ENCODE measurements at places on chromosomes 6 and 20.

- DNase-seq = no peak
Observed at GRCh38 chr20:5973971-5974370, 23.5 kb downstream of the MCM8 start.

DNA sequence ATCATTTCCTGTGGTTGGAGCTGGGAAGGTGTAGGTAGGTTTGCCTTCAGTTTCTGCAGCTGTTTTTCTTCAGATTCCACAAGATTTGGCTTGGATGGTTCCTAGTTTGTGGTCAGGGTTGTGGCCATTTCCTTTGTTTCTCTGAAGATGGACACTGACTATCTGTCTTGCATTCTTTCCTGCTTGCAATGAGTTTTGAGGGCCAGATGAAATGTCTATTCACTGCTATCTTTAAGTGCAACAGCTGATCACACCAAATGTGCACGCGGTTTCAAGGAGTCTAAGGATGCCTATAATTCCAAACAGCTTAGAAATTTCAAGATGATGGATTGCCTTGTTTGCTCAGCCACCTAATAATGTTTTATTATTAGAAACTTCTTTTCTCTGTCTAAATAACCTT is 28.4 kb downstream of the IL20RA start:
- DNase-seq = no peak

- no peak for DNase-seq
Observed at GRCh38 chr6:45808042-45808645, 207.5 kb downstream of the CLIC5 start.

DNA sequence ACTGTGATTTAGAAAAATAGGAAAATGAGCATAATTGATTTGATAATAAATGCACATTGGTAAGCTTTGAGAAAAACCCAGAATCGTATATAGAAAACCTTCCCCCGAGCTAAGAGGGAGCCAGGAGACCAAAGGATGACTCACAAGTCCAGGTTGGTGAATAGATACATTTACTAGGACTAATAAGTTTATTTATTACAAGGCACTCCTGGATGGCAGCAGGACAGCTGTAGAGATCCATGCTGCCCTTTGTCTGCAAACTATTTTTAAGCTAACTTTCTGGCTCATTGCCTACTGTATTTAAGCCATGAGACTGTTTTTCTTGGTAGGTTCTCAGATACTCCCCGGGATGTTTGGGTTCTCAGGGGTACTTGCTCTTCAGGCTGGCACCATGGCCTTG is 13.4 kb downstream of the CASP8AP2 start:
- DNase-seq = no peak

DNA sequence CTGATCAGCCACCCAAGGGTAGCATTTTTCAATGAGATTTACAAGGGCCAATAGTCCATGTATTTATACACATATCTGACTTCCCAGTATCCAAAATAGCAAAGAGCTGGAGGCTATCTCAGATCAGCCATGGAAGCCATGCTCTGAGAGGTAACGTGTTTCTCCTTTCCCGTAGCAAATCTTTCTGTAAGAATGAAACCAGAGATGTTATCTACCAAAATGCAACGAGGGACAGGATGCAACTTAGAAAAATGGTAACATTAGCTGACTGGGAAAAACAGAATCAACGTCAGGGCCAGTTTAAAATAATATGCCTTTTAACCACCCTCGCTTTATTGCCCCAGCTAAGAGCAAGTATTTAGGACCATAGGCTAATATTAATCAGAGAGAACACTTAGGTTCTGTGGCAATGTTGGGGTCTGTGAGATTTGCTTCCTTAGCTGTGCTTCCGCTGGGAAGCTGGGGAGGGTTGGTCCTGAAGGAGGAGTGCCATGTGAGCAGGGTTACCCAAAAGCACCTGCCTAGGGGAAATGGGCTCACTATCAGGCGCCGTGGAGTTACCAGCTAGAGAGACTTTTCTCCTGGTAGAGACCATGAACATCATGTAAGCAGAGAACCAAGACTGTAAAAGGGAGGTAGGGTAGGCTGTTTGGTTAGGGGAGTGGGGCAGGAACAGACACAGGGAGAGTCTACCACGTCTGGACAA is 1.2 kb downstream of the ZNF831 start:
- DNase-seq = no peak

All from chondrocyte (in vitro differentiated cells).